ENCODE measurements at places on chromosomes 13 and 19.

DNA sequence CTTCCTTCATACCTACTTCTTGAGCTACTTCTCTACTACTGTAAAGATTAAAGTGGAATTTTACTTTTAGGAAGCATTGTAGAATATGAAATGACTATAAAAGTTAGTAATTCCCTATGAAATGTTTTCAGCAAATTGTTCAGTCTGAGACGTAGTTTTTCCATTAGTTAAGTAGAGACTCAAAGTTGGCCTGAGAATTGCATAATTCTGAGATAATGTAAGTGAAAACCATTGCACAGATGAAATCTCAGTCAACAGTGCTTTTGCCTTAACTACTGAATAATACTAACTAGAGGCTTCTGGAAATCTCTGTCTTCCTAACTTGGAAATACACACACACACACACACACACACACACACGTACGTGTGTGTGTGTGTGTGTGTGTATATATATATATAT, 125.9 kb downstream of the FGF14 start:
- no peak for DNase-seq

GRCh38 chr19:43468354-43469159, 3.1 kb upstream of the LYPD3 start:
- no peak for DNase-seq

GRCh38 chr19:6224308-6224675, 55.5 kb downstream of the MLLT1 start:
- DNase-seq = no peak

DNA sequence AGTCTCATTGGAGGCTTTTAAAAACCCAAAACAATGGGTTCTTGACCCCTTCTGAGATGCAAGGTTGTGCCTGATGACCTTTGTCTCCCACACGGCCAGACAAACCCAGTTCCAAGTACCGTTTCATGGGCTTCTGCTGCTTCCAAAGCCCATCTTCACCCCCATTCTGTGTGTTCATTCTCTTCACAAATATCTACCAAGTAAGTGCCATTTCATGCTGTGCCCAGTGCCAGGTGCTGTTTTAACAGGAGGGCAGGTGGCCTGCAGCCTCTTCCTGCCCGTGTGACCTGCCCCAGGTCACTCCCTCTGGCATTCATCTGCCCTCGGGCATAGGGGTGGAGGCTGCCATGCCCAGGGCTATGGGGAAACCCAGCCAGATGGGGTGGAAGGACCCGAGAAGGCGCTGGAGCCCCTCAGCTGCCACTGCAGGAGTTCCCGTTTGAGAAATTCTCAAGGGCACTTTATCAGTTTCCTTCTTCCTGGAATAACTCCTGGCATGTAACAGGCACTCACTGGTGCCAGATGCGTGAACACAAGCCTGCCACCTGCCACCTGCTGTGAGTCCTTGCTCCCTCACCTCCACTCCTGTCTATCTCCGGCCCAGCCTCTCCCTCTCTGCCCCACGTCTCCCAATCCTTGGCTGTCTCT, 12.5 kb downstream of the CAPN12 start:
- no peak for DNase-seq

DNA sequence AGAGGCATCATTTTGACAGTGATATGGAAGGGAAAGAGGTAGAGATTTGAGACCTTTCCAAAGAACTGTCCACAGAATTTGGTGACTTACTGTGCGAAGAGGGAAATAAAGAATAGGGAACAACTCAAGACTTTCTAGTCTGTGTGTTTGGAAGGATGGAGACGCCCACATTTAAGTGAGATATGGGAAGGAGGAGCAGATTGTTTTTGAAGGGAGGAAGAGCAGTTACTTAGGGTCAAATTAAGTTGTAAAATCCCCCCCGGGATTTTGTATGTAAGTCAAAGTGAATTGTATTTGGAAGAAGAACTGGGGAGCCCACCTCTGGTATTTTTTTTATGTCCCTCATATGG, 1.2 kb downstream of the USPL1 start:
- DNase-seq = no peak

DNA sequence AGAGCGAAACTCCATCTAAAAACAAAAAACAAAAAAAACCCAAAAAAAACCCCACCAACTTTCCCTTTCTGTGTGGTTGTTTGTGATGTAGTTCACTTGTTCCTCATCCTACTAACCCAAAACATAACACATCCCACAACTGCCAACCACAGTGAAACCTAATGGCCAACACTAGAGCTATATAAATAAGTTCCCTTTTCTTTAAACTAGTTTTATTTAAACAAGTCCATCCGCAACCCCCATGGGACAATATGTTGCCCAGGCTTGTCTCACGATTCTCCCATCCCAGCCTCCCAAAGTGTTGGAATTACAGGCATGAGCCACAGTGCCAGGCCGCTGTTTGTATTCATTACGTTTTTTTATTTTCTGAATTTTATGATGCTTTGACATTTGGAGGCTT, 71.2 kb upstream of the ADGRE5 start:
- DNase-seq = no peak

DNA sequence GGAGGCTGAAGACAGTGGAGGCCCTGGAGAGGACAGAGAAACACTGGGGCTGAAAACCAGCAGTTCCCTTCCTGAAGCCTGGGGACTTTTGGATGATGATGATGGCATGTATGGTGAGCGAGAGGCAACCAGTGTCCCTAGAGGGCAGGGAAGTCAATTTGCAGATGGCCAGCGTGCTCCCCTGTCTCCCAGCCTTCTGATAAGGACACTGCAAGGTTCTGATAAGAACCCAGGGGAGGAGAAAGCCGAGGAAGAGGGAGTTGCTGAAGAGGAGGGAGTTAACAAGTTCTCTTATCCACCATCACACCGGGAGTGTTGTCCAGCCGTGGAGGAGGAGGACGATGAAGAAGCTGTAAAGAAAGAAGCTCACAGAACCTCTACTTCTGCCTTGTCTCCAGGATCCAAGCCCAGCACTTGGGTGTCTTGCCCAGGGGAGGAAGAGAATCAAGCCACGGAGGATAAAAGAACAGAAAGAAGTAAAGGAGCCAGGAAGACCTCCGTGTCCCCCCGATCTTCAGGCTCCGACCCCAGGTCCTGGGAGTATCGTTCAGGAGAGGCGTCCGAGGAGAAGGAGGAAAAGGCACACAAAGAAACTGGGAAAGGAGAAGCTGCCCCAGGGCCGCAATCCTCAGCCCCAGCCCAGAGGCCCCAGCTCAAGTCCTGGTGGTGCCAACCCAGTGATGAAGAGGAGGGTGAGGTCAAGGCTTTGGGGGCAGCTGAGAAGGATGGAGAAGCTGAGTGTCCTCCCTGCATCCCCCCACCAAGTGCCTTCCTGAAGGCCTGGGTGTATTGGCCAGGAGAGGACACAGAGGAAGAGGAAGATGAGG, 1.5 kb downstream of the PPP1R15A start:
- no peak for DNase-seq

DNA sequence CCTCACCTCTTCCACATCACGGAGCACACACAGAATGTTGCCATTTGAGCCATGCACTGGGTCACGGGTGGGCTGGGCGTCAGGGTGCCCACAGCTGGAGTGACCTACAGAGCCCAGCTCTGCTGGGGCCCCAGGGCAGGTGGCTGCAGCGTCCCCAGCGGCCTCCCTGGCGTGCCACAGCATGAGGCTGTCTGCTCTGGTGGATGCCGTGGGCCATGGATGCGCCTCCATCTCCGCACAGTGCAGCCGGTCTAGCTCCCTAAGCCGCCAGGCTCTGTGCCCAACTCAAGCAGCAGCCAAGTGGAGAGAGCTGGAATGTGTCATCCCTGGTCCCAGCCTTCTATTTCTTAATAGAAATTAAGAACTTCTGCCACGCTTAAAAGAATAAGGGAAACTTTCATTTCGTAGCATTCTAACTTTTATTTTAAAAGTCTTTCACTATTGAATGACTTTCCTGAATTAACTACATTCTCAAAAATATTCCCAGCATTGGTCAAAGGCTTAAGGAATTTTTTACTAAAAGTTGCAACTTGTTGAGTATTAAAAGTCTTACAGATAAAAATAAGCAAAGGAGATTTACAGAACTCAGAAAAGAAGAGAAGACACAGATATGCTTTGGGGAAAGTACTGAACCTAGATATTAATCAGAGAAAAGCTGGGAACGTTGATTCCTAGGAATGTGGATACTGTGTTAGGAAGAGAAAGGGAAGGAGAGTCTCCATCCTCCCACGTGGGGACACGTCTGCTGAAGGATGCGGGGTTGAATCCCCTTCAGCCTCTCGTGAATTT, 59.3 kb downstream of the ATP11A start:
- no peak for DNase-seq

GRCh38 chr13:44431150-44431549, 57.5 kb downstream of the SERP2 start:
- DNase-seq = no peak

- no peak for DNase-seq
These were observed 8.1 kb downstream of the STK11 start for GRCh38 chr19:1213391-1214286.
